ENCODE measurements at places on chromosomes 11 and 22.

DNA sequence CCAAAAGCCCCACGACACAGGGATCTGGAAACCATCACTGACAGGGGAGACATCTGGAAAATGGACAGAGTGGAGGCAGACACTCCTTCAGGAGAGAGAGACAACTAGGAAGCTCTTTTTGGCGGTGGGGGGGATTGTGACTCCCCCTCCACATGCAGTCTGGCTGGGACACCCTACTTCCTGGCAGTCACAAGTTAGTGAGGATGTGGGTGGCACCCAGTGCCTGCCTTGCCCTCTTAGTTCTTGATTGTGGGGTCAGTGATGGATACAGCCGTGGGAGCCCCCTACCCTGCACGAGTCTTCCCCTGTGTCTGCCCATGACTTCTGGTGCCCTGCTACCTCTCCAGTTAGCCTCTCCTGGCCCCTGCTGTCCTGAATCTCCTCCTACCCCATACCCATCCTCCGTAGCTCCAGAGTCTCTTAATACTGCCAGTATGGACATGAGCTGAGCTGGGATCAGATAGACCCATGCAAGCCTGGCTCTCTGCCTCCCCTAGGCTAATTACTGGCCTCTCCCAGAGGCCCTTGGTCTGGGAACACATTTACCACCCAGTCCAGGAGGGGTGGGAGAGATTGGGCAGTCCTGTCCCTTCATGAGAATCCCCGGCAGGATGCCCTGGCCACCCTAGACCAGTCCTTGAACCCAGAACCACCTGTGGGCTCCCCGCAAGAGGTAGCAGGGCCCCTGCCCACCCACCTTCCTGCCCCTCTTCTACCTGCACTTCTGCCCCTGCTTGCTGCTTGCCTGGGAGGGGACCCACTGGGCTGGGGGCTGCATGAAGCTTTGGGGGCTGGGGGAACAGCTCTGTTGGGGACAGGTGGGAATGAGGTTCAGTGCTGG, 22.8 kb downstream of the RHBDD3 start:
- no peak for DNase-seq

GRCh38 chr11:35623621-35624168, 5.4 kb downstream of the FJX1 start:
- no peak for DNase-seq

GRCh38 chr22:48393041-48393370, 1434.7 kb downstream of the BRD1 start:
- no peak for DNase-seq

DNA sequence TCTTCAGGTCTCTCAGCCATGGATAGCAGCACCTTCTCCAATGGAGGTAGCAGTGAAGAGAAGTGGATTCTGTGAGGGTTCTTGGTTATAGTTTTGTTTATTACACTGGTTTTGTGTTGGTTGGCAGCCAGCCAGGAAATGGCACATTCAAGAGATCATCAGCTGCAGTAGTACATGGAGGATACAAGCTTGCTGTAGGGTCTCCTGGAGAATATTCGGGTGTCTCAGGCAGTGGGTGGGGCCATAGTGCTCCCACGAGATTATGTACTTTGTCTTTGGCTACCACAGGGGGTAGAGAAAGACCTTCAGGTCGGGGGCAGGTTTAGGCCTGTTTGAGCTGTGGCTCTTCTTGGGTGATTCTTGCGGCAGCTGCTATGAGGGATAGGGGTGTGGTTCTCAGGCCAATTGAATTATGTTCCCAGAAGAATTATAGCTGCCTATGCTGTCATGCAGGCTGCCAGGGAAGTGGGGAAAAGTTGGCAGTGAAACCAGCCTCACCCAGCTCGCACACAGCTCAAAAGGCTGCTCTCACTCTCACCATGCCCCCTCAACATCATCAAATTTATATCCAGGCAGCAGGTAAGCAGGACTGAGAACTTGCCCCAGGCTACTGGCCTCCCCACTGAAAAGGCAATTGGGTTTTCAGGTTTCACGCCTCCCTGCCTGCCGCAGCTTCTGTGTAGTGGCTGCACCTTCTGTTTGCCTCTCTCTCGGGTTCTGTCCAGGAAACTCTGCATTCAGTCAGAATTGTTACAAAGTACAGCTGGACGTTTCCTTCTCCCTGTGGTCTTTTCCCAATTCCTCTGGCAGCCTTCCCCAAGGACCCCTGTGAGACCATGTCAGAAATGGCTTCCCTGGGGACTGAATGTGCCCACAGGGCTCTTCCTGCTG, 435.5 kb downstream of the LUZP2 start:
- DNase-seq = no peak

GRCh38 chr11:66100272-66101065, 30.4 kb downstream of the PACS1 start:
- peak; percentile 29 for DNase-seq

GRCh38 chr11:17845431-17845881, 110.9 kb downstream of the KCNC1 start:
- DNase-seq = no peak

- no peak for DNase-seq
Observed at GRCh38 chr11:44574610-44575287, 9.3 kb downstream of the CD82 start.

DNA sequence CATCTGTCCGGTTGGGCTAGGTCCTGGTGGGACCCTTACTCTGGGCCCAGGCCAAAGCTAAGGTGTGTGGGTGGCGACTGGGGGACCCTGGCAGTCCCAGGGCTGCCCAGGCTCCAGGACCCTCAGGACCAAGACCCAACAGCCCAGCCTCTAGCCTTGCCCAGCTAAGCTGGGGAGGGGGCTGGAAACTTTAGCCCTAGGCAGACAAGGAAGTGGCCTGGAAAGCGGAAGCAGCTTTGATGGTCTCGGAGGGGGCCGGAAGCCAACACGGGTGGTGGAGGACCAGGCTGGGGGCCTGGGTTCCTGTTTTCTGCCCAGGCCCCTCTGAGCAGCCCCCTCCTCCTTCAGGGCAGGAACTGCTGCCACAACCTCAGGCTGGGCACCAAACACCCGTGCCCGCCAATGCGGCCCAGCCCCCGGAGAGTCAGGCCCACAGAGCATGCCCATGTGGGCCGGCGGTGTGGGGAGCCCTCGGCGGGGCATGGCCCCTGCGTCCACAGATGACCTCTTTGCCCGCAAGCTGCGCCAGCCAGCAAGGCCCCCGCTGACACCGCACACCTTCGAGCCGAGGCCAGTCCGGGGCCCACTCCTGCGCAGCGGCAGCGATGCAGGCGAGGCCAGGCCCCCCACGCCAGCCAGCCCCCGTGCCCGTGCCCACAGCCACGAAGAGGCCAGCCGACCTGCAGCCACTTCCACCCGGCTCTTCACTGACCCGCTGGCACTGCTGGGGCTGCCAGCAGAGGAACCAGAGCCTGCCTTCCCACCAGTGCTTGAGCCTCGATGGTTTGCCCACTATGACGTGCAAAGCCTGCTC, 2.8 kb downstream of the SIPA1 start:
- DNase-seq = no peak

DNA sequence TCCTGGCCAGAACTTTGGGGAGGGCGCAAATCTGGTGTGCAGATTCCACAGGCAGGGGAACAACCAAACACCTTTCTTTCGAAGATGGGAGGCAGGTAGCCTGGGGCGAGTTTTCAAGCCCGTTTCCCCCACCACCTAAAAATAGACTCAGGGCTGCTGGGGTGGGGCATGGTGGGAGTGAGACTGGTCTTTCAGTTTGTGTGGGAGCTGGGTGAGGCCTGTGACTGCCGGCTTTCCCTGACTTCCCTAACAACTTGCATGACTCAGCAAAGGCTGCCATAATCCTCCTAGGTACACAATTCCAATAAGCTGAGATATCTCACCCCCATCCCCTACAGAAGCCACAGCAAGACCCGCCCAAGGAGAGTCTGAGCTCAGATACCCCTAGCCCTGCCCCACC, 4.3 kb upstream of the OR5B12 start:
- no peak for DNase-seq

- no peak for DNase-seq
Observed at GRCh38 chr11:119788096-119788883, 59.3 kb upstream of the NECTIN1 start.

DNA sequence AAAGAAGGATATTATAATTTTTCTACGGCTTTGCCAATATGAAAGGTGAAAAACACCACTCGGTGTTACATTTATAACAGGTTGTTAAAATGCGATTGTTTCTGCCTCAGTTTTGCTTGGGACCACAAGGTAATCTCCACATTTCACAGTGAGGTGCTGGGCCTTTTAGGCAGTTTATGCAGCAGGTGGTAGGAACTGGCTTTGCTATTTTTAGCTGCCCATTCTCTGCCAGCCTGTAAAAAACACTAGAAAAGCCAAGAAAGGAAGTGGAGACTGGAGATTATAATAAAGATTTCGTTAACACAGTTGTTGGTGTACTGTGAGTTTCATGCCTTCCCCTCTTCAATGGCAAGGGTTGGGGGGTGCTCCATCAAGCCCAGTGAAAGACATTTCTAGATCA, 8.0 kb upstream of the MRPL16 start:
- DNase-seq = no peak

- no peak for DNase-seq
Observed at GRCh38 chr22:49084206-49084605, 743.5 kb downstream of the BRD1 start.

- DNase-seq = no peak
Observed at GRCh38 chr11:34960277-34960676, 43.9 kb downstream of the PDHX start.

DNA sequence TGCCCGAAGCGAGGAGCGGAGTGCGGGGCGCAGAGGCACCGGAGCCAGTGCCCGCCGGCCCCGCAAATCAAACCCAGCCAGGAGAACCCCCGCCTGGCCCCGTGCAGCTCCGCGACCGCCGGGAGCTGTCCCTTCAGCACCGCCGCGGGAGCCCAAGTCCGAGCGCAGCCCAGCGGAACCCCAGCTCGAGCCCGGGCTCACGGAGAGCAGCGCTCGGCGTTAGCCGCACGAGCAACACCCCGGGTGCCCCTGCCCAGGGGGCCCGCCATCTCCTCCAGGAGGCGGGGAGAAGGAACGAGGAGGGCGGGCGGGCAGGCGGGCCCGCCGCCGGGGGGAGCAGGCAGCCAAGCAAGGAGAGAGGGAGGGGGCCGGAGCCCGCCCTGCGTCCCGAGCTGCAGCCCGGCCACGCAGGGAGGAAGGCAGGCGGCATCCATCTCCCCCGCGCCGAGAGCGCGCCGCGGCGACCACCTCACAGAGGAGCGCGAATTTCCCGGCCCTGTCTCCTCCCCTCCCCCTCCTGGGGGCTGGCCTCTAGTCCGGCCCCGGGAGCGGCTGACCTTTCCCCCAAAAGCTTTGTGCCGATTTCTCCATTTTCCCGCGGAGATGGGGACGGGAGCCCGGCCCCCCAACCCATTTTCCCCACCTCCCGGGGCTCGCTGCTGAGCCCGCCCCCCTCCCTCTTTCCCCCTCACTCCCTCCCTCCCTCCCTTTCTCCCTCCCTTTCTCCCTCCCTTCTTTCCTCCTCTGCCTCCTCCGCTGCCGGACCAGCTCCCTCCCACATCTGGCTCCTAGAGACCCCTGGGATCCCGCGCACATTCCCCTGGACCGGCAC, 621 bp downstream of the KCNC1 start:
- no peak for DNase-seq

- DNase-seq = no peak
Observed at GRCh38 chr22:45968751-45969413, 8.1 kb downstream of the WNT7B start.

GRCh38 chr22:20573176-20573832, 65.9 kb downstream of the MED15 start:
- DNase-seq = no peak

DNA sequence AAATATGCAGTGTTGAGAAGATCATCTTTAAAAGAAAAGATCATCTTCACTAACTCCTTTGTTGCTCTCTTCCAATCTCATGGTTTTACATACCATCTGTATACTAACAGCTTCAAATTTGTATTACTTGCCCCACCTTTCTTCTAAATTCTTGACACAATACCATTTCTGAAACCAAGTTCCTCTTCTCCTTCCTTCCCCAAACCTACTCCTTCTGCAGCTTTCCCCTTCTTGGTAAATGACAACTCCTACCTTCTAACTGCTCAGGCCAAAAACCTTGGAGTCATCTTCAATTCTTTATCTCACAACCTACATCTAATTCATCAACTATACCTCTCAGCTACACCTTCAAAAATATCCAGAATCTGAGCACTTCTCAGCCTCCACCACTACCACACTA, 9.3 kb downstream of the PRCP start:
- DNase-seq = no peak

GRCh38 chr22:36282328-36282831, 29.4 kb downstream of the APOL1 start:
- DNase-seq = no peak

DNA sequence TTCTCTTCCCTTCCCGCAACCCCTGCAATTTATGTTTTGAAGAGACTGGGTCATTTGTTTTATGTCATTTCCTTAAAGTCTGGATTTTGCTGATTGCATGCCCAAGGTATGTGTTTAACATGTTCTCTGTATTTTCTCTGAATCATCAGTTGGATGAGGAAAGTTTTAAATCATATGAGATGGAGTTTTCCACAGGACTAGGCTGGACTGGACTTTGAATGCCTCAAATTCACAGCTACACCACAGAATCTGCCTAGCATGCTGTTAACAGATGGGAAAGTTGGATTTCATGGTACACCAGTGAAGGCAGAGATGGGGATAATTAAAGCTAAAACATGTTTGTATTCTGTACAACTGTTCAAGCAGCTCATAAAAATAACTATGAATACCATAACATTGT, 62.6 kb downstream of the CWC15 start:
- DNase-seq = no peak

DNA sequence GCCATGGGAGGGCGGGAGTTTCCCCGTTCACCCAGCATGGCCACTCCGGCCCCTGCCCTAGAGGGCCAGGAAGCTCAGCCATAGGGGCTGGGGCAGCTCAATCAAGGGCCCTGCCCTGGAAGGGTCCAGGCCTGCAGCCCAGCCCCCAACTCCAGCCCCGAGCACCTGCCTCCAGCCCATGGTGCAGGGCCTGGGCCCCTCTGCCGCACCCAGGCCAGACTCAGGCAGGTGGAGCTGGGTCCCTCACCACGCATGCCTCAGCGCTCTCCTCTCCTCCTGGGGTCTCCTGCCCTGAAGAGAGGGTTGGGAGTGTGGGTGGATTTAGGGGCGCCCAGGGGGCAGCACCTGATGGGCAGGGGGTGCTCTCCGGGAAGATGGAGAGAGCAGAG, 13.1 kb downstream of the MLC1 start:
- DNase-seq = no peak
